ENCODE measurements at places on chromosomes 2 and 18.
A peak's percentile ranks its signal among the peaks of the same experiment; 100 is the strongest.

- no peak for DNase-seq
These were observed 71.8 kb upstream of the SPRED2 start for GRCh38 chr2:65504201-65504600.

GRCh38 chr2:98422449-98422848 lies 22.2 kb upstream of the INPP4A start:
- DNase-seq = no peak

DNA sequence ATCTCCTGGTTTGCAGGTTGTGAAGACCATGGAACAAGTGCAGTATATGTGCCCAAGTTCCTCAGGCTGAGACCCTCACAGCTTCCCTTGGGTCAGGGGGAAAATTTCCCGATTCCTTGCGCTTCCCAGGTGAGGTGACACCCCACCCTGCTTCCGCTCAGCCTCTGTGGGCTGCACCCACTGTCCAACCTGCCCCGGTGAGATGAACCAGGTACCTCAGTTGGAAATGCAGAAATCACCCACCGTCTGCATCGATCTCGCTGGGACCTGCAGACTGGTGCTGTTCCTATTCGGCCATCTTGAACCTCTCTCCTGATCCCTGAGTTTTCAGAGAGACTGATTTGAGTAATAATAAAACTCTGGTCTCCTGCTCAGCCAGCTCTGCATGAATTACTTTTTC lies 30.6 kb downstream of the CHCHD5 start:
- DNase-seq = no peak

DNA sequence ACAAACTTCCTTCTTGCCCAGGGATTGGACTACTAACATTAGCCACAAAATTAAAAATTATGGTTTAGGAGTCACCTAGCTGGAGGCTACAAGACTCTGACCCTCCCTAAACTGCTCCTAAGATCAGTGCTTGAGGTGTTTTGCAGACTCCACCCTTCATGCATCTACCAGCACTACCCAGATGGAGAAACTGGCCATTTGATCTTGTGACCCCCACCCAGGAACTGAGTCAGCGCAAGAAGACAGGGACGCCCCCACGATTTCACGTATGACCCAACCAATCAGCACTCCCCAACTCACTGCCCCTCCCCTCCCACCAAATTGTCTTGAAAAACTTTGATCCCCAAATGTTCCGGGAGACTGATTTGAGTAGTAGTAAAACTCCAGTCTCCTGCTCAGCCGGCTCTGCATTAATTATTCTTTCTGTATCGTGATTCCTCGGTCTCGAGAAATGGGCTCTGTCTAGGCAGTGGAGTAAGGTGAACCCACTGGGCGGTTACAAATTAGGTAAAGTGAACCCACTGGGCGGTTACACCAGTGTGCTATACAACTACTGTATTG lies 40.1 kb upstream of the CCDC88A start:
- no peak for DNase-seq

DNA sequence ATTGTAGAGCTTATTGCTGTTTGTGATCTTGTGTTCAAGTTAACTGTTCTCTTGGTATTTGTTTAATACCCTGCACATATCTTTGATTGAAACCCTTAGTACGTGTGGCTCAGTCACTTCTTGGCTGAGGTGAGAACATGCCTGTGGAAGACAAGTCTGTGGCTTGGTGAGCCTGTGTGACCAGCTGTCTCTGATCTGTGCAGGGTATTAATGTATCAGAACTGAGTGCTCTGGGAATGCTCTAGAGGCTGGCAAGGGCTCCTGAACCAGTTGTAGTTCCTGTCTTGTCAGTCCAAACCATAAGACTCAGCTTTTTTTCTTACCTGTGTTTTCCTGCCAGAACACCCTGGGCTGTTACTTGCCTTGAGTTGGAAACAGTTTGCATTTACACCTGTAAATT lies 52.4 kb upstream of the EPHA4 start:
- DNase-seq = no peak

DNA sequence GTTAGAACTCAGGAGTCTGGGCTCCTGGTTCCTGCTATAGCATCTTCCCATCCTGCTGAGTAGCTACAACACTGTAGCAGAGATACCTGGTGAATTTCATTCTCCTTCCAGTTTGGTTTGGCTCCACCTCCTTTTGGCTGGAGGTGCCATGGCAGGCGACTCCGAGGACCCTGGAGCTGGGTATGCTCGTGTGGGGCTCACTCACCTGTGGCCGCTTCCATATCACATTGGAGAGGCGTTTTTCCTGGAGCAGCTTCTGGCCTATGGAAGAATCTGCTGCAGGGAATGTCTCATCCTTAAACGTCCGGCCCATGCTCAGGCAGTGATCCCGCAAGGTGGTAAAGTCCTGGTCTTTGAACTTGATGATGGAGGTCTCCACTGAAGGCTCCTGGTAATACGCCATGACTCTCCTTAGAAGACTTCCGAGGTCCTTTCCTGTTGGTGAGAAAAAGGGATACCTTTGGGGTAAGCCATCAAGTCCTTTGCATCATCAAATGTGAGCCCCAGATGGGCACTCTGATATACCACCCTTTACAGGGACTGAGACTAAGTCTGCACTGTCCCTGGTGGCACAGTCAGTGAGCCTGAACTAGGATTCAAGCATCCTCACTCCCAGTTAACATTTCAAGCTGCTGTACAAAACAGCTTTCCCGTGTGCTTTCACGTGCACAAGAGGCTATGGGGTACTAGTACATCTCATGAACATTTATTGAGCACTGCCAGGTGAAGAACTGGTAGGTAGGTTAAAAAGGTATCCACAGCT lies 20.1 kb downstream of the CAPN13 start:
- no peak for DNase-seq

DNA sequence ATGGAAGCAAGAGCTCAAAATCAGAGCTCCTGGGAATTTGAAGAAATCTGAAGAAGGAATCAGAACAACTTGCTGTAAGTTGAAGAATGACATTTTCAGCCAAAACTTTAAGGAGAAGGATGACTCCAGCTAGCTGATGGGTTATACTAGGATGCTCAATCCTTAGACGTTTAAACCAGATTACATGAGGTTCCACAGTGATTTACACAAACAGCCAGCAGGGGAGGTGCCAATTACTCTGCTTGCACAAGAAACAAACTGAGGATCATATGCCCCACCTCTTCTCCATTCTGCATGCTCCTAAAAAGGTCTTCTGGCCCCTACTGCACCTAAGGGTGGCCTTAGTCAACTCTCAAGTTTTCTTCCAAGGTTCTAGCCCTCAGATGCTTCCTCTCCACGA lies 47.9 kb upstream of the PCBP1 start:
- DNase-seq = no peak

DNA sequence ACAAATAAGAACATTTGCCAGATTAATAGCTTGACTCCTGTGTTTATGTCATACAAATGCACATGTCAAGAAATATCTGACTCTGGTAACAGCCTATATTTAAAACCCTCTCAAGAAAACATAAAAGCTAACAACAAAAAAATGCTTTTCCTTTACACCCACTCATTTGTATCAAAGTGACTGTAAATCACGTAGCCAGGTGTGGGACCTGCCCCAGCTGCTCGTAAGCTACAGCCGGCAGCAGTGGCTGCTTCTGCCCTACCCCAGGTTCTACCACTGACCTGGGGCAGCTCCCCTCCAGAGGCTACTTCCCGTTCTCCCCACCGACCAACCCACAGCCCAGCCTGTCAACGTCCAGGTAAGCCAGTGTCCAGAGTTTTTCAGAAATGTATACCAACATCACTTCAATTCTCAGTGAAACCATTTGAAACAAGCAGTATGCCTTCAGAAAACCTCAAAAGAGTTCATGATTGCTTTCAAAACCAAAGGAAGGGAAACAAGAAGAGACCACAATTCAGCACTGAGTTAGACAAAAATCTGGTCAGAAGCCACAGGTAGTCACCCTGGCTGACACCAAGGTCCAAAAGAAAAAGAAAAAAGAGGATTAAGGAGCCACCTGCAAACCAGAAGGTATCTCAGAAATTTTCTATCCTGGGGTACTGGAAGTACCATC lies 40.4 kb downstream of the KIDINS220 start:
- no peak for DNase-seq

DNA sequence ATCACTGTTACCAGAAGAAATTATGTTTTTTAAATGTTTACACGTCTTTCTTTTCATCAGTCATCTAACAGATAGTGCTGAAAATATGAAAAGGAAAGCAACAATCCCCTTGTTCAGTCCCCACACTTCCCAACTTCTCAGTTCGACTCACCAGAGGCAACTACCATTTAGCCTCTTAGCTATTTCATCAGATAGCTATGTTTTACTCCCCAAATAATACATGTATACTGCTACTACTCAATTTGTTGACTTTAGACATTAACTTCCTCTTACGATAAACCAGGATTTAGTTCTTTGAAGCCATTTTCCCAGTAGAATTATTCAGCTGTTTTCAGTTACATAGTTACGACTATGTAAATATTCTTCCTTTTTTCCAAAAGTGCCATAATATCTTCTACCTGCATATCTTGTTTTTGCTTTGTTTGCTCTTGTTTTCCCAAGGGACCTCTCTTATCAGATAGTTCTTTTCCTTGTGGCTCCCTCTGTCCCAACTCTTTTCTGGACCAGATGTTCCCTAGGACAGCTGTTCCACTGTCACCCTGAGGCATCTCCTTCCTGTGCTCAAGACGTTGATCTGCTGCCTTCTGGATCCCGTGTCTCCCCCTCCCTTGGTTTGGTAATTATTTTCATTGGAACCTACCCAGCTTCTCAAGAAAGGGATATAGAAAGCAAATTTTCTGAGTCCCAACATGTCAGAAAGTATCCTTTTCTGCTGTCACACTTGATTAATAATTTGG lies 289.3 kb upstream of the TANK start:
- DNase-seq = no peak

- no peak for DNase-seq
These were observed 480.2 kb upstream of the ACVR2A start for GRCh38 chr2:147364597-147364996.

GRCh38 chr2:158305501-158305900 lies 151.1 kb downstream of the CCDC148 start:
- DNase-seq = no peak

GRCh38 chr2:53432936-53433335 lies 334.7 kb upstream of the CHAC2 start:
- no peak for DNase-seq

DNA sequence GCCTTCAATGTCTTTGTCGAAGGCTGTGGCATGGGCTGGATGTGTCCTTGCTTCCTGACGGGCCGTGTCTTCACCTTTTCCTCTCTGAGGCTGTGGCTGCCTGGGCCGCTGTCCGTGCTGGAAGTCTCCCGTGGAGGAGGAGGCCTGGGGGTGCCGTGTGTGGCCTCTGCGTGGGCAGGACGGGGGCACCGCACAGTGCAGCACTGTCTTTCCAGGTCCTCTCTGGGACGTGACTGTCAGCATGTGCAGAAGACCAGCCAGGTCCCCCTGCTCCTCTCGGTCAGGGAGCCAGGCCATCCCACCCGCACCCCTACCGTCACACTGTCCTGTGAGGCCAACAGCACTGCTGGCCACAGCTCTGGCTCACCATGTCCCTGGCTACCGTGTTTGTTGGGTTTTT lies 64.4 kb upstream of the ZNF236 start:
- DNase-seq = no peak

GRCh38 chr2:221779614-221780067 lies 207.5 kb upstream of the EPHA4 start:
- DNase-seq = no peak

- DNase-seq = no peak
These were observed 602.3 kb downstream of the TMEM182 start for GRCh38 chr2:103364177-103364576.

DNA sequence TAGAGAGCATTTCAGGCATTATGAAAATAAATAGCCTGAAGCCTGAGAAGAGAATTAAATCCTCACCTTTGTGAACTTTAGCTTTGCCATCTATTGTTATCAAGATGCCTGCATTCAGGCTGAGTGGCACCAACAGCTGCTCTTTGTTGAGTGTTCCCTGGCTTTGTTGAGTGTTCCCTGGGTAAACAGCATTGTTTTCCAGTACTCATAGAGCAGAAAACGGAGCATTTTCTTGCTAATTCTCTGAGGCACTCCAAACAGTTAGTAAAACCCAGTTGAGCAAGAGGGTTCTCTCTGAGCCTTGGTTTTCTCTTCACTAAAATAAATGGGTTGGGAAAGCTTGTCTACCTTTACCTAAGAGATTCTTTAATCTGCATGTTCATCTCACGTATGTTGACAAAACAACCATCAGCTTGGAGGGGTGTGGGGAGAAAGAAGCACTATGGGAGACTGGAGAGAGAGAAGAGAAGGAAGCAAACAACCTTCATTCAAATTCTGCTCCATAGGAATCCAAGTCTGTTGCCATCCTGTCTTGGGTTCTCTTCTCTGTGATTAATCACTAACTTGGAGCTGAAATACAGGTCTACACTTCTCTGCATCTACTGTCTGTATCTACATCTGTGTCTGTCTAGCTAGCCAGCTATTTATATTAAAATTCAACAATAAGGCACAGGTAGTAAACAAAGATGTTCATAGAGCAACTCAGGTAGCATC lies 567.0 kb upstream of the SOX11 start:
- DNase-seq = no peak

DNA sequence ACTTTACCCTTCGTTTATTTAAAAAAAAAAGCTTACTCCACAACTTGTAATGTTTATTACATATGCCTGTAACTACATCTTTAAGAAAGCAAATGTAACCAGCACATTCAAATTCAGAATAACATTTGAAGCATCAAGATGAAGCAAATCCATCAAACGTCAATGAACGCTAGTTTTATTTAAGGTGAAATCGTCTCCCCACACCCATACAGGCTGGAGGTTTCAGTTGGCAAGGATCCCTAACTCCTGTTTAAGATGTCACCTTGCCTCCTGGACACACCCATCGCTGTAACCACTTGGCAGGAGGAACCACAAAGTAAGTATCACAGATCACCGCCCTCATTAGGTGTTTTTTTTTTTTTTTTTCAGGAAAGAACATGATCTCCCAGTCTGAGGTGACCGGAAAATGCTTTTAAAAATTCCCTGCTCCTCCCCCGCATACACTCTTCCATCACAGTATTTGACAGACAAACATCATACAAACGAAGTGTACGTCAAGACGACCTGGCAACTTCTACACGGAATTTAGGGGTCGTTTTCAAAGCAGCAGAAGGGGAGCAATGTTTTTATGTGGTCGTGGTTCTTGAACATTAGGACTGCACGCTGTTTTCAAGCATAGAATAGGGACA lies 19.7 kb upstream of the STPG4 start:
- peak; percentile 35 for DNase-seq

GRCh38 chr2:173989884-173990215 lies 24.7 kb upstream of the SP3 start:
- no peak for DNase-seq

GRCh38 chr2:128422571-128422970 lies 103.9 kb upstream of the HS6ST1 start:
- no peak for DNase-seq

Data from stimulated activated naive CD8-positive, alpha-beta T cell treated with anti-CD3 and anti-CD28 coated beads, Interleukin-15, Interleukin-2, amounts not matched to agents 100 U/mL and 50 U/mL, for 24 hours (primary cell).